ENCODE measurements at places on chromosomes 1 and 21.

- peak; percentile 95 for DNase-seq
These were observed 214.5 kb upstream of the CAMK1G start for GRCh38 chr1:209368864-209369598.

- peak; percentile 72 for DNase-seq
These were observed 1.4 kb downstream of the RAVER2 start for GRCh38 chr1:64745986-64746940.

- DNase-seq: no peak
These were observed 58.5 kb downstream of the MAP10 start for GRCh38 chr1:232863544-232864275.

GRCh38 chr1:22600071-22600816 lies 36.2 kb upstream of the C1QA start:
- peak; percentile 62 for DNase-seq

DNA sequence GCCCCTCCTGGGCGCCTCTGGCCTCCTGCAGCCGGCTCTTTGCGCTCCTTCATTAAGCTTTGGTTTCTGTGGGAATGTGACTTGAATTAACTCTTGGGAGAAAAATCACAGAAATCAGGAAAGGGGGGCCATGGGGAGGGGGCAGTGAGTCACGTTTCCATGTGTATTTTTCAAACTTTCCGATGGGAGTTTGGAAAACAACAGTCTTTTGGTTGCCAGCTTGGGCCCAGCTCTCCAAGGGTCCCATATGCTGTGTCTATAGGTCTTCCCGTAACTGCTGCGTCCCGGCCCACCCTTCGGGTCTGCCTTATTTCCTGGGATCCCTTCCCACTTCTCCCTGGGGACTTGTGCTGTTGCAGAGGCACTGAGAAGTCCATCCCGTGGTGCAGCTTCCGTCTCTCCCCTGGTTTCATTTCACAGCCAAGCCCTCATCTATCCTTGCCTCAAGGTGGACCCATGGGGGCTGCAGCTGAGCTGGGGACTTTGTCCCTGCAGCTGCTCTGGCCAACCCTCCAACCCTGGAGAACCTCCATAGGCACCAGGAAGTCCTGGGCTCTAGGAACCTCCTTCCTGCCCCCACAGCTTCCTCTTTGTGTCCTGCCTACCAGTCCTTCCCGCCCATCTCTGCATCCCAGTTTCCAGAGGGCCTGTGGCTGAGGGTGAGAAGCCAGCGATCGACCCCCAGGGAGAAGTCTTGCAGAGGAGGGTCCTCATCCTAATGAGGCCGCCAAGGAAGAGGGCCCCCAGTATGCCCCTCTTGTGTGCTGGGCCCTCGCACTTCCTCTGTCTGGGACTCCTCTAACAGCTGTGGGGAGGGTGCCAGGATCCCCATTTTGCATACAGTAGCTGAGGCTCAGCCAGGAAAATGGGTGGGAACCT lies 11.6 kb upstream of the LMNA start:
- no peak for DNase-seq

GRCh38 chr21:43611598-43612369 lies 47.5 kb downstream of the HSF2BP start:
- peak; percentile 39 for DNase-seq

- no peak for DNase-seq
These were observed 99.2 kb upstream of the B3GALT2 start for GRCh38 chr1:193285641-193286040.

GRCh38 chr1:241640149-241640866 lies at the start of the genes CHML and OPN3:
Gene CHML (minus strand): TSS chr1:241640369. CDS start chr1:241635766, 4,603 bp downstream.
Gene OPN3 (minus strand): TSS chr1:241640369. CDS start chr1:241640254, 115 bp downstream.
- DNase-seq: peak; percentile 85

- no peak for DNase-seq
These were observed 48.9 kb upstream of the SLC2A1 start for GRCh38 chr1:43007377-43008114.

GRCh38 chr1:207078578-207079132 lies 10.0 kb upstream of the C4BPB start:
- no peak for DNase-seq

DNA sequence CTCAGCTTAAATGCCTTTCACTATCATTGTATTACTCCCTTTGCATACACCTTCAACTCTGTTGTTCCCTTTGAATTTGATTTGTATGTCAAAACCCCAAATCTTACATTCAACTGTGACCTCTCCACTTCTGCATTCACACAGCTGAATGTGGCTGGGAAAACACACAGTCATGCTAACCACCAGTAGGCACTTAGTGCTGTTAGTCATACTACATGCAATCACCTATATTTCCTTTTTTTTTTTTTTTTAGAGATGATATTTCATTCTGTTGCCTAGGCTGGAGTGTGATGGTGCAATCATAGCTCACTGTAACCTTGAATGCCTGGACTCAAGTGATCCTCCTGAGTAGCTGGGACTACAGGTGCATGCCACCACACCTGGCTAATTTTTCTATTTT lies 16.2 kb downstream of the BTBD8 start:
- no peak for DNase-seq

DNA sequence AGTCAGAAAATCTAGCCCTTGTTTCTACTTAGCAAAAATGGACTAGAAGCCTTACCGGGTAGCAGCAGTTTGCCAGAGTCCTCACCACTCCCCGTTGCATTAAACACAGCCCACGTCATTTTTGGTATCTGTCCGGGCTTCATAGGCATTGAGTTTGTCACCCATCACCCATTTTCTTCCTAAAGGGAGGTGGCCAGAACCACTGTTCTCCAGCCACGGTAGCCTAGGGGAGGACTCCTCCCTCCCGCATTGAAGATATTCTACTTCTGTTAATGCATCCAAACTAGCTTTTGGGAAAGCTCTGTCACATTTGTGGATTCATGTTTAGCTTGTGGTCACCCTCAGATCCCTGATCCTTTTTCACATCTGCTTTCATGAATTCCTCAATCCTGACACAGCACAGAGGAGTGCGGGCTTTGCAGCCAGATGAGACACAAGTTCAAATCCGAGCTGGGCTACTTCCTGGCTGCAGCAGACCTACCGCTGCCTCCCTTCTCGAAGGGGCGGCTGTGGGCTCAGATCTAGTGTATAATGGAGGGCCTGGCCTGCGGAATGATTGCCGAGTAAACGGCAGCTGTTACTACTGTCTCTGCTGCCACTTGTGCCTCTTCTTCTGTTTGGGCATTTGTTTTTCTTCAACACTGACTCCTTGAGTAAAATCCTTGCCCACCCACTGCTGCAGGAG lies 63.2 kb upstream of the EFHD2 start:
- no peak for DNase-seq

DNA sequence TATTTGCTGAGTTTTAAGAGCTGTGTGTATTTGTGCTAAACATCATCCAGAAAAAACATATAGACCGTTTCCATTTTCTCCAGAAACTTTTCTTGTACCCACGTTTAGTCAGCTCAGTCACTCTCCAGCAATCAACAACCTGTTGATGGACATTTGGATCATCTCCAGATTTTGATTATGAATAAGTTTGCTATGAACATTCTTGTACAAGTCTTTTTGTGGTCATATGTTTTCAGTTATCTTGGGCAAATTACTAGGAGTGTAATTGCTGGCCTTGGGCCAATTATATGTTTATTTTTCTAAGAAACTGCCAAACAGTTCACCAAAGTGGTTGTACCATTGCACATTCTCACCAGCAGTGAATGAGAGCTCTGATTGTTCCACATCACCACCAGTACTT lies 221.8 kb downstream of the CENPF start:
- DNase-seq: no peak

DNA sequence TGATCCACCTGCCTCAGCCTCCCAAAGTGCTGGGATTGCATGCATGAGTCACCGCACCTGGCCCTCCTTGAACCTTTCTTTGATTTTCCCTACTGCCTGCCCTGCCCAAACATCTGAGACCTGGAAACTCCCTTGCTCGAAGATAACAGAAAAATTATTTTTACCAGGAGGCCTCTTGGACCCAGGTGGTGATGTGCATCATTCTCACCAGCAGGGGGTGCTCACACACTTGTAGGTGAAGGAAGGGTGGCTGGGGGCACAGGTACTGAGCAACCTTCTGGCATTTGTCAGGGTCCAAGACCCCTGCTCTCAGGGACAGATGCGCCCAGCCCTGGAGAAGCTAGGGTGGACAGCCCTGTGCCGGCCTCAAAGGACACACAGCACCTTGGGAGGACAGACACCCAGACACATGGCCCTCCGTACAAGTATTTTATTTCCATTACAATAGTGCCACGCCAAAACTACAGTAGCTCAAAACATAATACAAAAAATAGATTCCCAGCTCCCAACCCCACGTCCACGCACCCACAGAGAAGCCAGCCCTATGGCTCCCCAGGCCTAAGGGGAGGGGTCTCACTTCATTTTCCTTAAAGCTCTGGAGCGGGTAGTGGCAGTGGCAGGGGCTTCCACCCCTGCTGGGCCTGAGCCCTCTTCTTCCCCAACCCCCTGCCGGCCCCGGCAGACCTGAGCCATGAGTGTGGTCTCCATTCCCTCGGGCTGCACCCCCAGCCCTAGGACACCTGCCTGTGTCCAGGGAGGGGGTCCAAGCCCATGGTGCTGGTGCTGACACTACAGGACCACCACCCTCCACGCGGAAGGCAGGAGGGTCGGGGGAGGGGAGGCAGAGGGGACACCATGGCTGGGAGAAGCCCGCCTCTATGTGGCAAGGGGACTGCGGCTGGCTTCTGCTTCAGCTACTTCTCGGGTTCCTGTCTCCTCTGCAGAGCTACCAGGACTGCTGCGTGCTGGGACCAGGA lies 40.4 kb upstream of the EIF4G3 start:
- DNase-seq: peak; percentile 23

- peak; percentile 70 for DNase-seq
These were observed 4.2 kb upstream of the KLHDC8A start for GRCh38 chr1:205360891-205361290.

DNA sequence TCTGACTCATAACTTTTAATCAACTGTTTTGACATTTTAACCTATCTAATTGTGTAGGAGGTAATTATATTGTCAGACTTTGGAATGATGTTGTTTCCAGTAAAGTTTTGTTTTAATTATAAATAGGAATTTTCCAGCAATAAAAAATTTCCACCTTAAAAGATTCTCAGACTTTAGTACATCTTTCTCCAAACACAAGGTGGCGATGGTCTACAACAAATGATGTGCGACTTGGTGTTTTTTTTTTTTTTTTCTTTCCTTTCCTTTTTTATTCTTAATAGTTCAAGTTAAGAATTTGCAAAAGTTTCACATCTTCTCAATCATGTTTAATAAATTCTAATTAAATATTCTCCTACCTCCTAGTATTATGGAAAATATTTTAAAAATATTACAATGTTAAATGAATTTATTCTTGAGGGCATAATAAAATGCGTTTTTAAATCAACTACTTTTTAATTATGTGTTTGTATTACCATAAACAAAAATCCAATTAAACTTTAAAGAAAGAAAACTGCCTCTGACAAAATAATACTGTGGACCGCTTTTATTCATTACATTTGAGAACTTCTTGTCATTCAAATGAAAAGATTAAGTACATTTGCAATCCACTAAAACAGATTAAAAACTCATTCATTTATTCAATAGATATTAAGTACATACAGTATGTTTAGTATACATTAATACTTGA lies 4.4 kb upstream of the ADAMTS1 start:
- DNase-seq: peak; percentile 74

DNA sequence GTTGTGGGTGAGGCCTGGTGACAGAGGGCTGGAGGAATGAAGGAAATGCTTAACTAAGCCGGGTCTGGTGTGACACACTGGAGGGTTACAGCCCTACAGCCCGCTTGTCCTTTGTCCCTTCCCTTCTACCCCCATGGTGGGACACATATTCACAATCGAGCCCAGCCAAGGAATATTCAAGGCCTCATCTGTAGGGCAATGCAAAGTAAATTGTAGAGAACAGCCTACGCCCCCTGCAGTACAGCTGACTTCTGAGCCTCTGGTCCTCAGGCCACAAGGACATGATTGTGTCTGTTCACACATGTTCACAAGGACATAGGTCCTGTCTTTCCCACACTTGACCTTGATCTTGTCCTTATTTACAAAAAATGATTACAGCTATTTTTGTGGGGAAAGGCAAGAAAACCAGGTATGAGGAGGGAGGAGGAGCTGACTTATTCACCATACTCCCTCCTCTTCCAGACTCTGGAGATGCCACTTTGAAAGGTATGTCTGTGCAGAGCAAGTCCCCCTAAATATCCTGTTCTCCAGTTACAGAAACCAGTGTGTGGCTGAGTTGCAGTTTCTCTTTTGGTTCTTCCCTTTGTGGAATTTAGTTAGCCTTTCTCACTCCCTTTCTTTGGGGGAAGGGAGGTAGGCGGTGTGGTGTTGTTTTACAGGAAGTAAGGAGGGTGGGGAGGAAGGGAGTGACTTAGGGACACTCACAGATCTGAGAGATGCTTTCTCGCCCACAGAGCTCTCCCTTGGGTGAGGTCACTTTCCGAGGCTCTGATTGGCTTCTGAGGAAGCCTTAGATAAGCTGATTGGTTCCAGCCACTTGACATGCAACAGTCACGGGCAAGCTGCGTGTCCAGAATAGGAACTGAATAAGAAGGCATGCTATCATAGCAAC lies 14.6 kb downstream of the POLR3GL start:
- DNase-seq: peak; percentile 99

- no peak for DNase-seq
These were observed 32.2 kb upstream of the ZC3H12A start for GRCh38 chr1:37442139-37442538.

DNA sequence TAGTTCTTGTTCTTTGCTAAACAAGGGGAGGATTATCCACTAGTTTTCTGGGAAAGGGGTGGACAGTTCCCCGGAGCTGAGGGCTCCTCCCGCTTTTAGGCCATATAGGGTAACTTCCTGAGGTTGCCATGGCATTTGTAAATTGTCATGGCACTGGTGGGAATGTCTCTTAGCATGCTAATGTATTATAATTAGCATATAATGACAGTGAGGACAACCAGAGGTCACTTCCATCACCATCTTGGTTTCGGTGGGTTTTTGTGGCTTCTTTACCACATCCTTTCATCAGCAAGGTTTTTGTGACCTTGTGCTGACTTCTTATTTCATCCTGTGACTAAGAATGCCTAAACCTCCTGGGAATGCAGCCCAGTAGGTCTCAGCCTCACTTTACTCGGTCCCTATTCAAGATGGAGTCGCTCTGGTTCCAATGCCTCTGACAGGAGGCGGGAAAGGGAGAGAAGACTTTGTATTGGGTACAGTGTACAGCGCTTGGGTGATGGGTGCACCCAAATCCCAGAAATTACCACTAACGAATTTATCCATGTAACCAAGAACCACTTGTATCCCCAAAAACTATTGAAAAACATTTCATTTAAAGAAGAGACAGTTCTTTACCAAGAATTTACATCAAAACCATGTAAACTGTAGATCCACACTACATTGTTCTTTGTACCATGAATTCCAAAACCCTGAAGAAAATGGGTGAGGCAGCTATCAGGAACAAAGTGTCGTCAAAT lies 8.7 kb upstream of the SLC2A5 start:
- no peak for DNase-seq

GRCh38 chr1:172376431-172376830 lies 44.1 kb upstream of the C1orf105 start:
- DNase-seq: no peak

DNA sequence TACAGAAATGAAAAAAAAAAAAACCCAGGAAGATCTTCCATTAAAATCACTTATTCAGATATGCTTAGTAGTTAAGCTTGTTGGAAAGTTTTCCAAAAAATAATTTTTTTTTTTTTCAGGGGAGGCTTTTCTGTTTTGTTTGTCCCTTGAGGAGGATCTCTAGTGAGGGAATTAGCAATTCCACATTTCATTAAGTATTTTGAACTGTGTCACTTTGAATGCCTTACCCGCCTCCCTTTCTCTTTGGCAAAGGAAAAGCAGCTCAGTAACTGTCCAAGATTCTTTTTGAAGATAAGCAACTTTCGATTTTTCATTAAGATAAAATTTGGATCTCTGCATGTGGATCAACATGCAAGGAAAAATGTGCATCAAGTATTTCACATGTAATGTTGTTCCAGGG lies 1.8 kb downstream of the NTNG1 start:
- DNase-seq: no peak

- no peak for DNase-seq
These were observed 1.4 kb downstream of the LAD1 start for GRCh38 chr1:201397675-201398074.

- no peak for DNase-seq
These were observed 337.7 kb downstream of the SIPA1L2 start for GRCh38 chr1:232292239-232292638.
